ENCODE measurements at places on chromosomes 11 and 22.

DNA sequence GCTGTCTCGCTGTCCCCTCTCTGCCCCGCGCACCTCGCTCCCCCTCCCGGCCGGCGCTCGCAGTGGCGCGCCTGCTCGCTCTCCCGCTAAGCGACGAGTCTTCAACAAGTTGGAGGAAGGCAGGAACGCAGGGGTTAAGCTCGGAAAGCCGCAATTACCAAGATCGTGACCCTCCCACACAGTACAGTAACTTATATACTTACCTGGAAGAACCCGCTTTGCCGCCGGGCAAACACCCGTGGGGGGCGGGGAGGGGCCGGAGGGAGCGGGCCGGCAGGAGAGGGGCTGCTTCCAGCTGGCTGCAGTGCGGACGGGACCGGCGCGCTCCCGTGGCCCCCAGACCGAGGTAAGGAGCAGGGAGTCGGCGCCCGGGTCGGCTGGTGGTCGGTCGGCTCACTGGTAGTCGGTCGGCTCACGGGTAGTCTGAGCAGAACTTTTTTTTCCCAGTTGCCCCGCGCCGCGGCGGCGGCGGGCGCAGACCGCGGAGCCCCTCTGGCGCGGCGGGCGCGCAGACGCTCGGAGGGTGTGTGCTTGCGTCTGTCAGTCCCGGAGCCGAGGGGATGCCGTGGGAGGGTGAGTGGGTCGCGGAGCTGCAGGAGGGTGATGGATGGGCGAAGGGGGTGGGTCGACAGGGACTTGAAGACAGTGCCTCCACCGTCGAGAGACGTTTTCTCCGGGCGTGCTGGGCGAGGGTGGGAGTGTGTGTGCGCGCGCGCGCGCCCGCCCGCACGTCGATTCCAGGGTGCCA is 101.2 kb upstream of the HSD17B12 start:
- no peak for DNase-seq

- no peak for DNase-seq
These were observed 7.0 kb downstream of the CHST1 start for GRCh38 chr11:45658292-45658991.

GRCh38 chr11:95067039-95067840 is 521 bp downstream of the SRSF8 start:
- DNase-seq: peak; percentile 80

- DNase-seq: no peak
These were observed 82.6 kb downstream of the FAM76B start for GRCh38 chr11:95706974-95707387.

DNA sequence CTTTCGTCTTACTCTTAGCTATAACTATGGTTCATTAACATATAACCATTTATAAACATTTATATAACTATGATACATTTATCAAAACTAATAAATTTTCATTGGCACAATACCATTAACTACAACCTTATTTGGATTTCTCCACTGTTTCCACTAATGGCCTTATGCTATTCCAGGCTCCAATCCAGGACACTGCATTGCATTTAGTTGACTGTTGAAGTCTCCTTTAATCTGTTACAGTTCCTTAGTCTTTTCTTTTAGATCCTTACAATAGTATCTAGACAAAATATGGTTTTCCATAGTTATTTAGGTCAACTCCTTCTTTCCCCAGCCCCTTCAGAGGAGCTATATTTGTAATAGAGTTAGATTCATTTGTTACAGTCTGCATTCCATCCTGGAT is 47.2 kb downstream of the CCDC34 start:
- peak; percentile 43 for DNase-seq

DNA sequence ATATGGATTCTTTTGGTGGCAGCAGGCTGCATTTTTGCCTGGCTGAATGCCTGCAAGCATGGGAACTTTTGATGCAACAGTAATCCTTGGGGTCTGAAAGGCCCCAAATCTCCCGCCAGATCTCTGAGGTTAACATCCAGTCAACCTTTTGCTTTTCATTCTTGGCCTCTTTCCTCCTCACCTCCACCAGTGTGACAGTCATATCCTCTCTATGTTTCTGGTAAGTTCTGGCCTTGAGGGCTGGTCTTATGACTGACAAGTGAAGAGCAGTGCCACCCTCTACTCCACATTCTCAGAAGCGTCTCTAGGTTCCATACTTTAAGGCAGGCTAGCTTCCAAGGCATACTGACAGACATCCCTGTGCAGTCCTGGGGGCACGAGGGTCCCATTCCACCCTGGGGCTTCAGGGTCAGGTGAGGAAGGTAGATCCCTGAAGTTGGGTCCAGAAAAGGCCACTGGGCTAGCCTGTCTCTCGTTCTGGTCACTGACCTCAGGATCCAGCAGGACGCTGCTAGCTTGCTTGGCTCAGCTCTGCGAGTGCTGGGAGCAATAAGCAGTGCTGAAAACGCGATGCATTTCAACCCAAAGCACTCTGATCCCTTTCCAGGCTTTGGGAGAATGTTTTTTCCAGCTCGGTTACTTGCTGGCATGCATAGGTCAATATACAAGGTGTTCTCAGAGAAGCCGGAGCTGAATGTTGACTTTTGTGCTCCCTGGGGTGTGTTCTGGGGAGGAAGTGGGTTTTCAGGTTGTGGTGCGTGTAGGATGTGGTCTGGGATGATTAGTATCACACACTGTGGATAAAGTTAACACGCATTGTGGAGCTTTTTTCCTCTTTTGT is 75.2 kb downstream of the PTPRJ start:
- no peak for DNase-seq

DNA sequence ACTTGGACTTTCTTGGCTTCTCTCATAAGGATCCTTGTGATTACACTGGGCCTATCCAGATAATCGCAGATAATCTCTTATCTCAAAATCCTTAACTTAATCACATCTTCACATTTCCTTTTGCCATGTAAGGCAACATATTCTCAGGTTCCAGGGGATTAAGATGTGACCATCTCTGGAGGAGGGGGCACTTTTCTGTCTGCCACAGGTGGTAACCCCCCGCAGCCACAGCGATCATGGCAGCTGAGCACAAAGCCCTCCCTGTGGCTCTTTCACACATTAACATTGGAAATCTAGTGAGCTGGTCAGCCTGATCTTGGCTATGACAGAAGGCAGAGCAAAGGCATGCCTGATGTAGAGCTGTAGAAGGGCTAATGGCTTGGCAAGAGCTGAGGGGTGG is 69.1 kb upstream of the CD82 start:
- DNase-seq: no peak

GRCh38 chr11:45725776-45726492 is 60.5 kb upstream of the CHST1 start:
- DNase-seq: no peak

DNA sequence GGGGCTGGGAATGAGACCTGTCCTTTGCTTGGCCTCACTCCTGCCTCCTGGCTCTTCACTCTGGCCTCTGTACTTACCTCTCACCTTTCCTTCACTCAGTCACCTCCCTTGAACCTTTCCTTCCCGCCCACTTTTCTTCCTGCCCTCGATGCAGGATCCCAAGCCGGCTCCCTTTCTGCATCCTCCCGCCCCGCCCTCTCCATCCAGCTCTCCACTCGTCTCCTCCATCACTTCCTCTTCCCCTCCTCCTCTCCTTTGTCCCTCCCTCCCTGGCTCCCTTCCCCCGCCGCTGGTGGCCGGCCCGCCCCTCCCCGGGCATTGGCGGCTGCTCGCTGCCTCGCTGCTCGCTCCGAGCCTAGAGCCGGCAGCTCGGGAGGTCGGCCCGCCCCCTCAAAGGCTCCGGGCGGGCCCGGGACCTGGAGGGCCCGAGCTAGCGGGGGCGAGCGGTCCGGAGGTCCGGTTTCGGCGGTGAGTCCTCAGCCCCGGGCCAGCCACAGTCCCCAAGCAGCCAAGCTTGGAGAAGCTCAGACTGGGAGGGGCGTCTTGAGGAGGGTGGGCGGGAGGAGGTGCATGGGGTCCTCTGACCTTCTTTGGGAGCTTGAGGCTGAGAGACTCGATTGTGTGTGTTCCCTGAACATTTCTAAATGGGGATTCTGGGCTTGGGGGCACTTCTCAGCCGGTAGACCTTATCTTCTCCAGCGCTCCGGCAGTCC is 13.8 kb downstream of the PHLDB1 start:
- DNase-seq: no peak

DNA sequence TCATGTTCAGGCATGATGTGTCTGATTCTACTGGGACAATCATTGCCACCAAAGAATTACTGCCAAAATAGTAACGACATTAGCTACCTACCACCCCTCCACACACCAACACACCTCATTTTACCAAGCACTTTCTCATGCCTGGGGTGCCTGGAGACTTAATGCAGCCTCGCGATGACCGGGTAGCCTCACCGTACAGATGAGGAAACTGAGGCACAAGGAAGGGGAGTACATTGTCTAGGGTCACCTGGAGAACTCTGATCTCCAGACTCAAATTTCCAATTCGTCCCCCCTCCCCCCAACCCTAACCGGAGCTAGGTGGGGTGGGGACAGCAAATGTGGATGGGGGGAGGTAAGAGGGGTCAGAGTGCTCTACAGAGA is 2.7 kb upstream of the RTN4RL2 start:
- DNase-seq: no peak

GRCh38 chr22:29267462-29267857 is 321 bp downstream of the RHBDD3 start:
- no peak for DNase-seq

GRCh38 chr22:42939941-42940653 is 74.9 kb downstream of the PACSIN2 start:
- no peak for DNase-seq

DNA sequence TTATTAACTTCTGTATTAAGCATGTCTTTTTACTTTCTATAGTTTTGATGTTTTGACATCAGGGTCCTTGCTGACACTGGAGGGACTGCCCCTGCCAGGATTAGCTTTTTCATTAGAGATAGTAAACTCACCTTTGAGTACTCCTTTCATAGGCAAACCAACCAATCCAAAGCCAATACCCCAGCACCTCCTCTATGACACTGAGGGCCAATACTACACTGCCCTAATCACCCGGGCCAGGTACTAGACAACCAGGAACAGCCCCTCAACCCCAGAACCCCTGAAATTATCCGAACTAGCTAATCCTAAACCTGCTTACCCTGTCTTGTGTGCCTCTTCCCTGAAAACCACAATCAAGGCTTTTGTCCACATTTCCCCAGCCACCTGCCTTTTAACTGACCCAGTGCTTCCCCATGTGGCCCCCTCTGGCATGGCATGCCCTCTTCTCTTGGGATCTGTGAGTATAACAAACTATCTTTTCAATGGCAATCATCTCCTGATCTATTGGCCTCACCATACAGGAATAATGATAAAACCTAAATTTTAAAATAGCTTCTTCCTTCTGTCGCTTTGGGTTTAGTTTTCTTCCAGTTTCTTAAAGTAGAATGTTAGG is 31.2 kb downstream of the RAB6A start:
- DNase-seq: no peak

GRCh38 chr11:72684236-72684912 is 10.2 kb upstream of the PDE2A start:
- no peak for DNase-seq

DNA sequence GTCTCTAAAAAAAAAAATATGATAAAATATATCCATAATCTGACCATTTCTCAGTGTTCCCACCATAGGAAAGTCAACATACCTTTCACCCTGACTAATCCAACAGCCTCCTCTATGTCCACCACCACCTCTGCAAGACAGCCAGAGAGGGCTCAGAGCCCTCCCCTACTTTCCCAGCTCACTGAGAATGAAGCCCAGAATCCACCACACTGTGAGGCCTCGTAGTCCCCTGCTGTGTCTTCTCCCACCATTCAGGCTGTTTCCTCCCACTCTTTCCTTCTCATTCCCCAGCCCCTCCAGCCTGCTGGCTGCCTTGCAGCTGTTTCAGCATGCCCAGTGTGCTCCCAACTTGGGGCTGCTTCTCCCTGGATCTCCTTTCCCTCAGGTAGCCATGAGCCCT is 27.0 kb downstream of the SGSM3 start:
- no peak for DNase-seq

DNA sequence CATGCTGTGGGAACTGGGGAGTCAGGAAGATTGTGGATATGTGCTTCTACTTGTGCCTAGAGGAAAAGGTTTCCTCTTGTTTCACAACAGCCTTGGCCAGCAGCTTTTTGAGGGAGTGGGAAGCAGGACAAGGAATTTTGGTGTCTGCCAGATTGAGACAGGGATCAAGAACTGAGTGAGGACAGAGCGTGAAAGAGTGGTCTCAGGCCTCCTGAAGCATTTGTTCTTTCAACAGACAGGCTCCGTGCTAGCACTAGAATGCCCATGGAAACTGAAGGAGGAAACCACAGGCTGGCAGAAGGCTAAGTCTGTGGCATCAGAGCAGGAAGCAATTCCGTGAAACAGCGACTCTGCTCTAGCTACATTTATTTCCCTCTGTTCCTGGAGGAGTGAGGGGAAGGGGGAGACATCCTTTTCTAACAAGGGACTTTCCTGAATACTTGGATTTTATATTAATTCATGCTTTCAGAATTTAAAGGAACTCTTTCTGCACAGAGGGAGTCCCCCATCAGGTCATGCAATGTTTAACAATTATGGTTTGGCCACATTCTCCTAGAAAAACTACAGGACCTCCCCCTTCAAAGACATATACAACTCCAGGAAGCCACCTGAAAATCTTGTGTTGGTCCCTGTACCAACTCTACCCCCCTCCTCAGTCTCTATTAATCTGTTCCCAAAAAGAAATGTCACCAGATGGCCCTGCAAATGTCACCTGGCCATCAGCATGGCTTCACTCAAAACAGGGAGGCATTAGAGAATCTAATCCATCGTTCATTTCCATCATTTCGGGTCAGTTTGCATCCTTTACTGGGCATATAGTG is 96.1 kb downstream of the SYT9 start:
- no peak for DNase-seq

GRCh38 chr22:20562607-20563465 is 55.4 kb downstream of the MED15 start:
- no peak for DNase-seq

- DNase-seq: no peak
These were observed 246.1 kb downstream of the OR4C45 start for GRCh38 chr11:50278756-50279155.

GRCh38 chr11:119167933-119168332 is 592 bp upstream of the NLRX1 start:
- DNase-seq: no peak

DNA sequence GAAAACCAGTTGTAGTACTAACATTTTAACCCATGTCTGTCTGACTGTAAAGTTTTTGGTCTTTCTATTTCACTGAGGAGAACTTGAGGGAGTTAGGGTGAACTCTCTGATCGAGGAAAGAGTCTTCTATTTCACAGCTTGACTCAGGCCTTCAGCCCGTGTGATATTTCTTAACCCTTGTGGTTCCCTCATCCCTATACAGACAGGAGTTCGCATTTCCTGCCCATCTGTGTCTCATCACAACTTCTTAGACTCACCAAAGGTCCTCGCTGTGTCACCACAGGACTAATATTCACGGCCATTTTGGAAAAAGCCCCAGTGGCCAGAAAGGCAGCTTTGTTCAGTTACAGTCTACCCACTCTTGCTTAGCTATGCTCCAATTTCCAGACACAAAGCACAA is 172.8 kb downstream of the FAM181B start:
- DNase-seq: no peak

- no peak for DNase-seq
These were observed 938 bp downstream of the SHISAL1 start for GRCh38 chr22:44311855-44312170.

- DNase-seq: no peak
These were observed 3.6 kb downstream of the SHANK3 start for GRCh38 chr22:50676180-50676636.

- no peak for DNase-seq
These were observed 11.4 kb upstream of the TBX1 start for GRCh38 chr22:19748991-19749664.
